IMR-90 (cell line): ENCODE measurements at places on chromosomes 5 and 9. TPM values are rescaled to one million over a fixed set of nuclear protein-coding genes. Genes with fewer than 3 reads are reported as not detected.

DNA sequence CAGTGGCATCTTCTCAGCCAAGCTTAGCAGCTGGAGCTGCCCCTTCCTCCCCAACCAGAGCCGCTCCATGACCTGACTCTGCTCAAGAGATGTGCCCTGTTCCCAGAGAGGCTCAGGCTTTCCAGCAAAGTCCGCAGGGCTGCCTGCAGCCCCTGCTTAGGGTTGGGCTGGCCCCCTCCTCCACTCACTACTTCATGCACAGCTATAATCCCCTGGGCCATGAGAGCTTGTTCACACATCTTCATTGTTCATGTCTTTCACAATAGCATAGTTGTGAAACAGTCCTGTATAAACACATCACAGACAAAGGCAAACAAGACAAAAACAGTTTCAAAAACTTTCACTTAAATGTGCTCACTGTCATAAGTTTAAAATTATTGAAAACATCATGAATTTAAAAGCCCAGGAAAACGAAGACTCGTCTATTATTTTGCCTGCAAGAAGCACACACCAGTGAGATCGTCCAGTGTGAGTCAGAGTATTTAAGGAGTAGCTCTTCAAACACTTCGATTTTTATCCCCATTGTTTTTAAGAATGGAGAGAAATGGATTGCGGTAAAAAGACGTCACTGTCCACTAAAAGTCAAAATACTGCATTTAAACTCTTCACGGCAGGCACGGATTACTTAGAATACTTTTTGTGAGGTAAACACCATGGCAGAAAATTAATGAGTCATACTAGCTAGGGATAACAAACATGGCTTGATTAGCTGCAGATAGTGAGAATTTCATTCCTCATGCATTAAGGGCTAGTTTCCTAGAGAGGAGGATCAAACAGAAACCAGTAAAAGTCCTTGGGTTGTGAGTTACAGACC lies 40.7 kb upstream of the S1PR3 start:
- DNase-seq = peak; percentile 84

The AFAP1L1 gene
- 5.3 and 5.7 TPM in 2 replicates for total RNA-seq

DNA sequence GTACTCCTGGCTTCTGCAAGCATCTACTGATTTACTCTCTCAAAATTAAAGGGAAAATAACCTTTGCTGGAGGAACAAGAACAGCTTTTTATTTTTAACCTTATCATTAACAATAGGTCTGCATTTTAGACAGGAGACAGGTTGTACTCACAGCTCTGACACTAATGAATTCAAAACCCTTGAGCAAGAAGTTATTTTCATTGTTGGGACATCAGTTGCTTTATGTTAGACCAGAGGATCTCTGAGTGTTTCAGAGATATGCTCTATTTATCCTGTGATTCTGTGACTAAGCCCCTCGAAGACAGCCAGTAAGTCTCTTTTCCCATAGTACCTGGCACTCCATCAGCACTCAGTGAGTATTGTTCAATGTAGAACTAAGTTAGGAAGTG lies 190.2 kb upstream of the PCSK5 start:
- DNase-seq = no peak

DNA sequence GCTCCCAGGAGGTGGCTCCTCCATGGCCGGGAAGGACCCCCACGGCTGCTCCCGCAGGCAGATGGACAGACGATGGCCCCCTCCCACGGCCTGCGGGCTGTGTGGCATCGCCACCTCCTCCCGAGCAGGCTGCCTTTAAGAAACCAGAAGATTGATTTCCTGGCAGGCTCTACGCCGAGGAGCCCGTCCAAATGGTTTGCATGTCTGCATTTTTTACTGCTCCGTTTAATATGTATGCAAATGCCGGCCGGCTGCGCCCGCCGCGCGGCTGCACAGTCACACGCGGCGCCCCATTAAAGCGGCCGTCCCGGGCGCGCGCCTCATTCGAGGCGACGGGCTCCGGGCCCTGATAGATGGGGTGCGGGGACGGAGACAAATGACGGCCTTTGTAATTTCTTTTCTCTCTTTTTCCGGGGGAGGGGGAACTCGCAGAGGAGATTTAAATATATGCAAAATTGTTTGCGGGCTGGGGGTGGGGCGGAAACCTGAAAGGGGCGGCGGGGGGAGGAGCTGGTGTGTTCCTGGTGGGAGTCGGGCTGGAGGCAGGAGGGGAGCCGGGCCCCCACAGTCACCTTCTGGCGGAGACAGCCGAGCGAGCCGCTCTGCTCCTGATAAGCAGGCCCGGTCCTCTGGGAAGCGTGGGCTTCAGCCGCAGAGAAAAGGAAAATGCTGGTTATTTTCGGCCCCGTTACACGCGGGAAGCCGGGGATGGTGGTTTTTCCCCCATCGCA lies 158.7 kb upstream of the IER5L start:
- peak; percentile 55 for DNase-seq

- no peak for DNase-seq
Measured at GRCh38 chr5:1151316-1151715, 39.5 kb upstream of the SLC12A7 start.
